Bone marrow (tissue), 2 donors: ENCODE measurements at places on chromosomes 1 and 21.

DNA sequence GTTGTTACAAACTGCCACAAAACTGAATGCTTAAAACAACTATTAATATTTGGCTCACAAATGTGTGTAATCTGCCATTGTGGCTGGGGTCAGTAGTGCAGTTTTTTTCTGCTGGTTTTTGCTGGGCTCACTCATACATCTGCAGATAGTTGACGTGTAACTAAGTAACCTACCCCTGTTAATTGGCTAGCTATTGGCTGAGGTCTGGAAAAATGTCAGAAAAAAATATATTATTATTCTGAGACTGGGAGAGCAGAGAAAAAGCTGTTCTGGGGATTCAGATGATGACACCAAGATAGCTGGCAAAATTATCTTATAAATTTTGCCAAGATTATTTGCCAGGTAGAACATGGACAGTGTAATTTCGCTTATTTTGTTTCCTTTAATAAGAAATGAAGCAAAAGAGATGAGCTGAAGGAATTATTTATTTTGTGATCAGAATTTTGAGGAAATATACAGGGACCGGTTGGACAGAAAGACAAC is 616.1 kb upstream of the ADAMTS5 start:
- no peak for DNase-seq

DNA sequence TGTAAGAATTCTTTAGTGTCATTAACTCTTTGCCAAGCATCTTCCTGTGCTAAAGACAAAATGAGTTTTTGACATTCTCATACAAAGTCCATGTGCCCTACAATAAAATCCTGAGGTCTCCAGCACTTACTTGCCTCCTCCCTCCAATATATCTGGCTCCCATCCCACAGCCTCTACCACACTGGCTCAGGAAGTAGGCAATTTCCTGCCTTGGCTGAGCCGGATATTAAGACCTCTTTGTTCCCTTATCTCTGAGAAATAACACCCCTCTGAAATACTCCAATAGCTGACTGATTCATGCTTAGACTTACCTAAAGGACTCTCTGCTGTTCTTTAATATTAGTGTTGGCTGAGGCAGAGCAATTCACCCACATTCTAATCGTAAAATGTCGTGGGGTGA is 37.6 kb upstream of the GORAB start:
- DNase-seq, result peak; percentile 35

- no peak for DNase-seq
Observed at GRCh38 chr21:25913479-25913878, 178.7 kb downstream of the GABPA start.

DNA sequence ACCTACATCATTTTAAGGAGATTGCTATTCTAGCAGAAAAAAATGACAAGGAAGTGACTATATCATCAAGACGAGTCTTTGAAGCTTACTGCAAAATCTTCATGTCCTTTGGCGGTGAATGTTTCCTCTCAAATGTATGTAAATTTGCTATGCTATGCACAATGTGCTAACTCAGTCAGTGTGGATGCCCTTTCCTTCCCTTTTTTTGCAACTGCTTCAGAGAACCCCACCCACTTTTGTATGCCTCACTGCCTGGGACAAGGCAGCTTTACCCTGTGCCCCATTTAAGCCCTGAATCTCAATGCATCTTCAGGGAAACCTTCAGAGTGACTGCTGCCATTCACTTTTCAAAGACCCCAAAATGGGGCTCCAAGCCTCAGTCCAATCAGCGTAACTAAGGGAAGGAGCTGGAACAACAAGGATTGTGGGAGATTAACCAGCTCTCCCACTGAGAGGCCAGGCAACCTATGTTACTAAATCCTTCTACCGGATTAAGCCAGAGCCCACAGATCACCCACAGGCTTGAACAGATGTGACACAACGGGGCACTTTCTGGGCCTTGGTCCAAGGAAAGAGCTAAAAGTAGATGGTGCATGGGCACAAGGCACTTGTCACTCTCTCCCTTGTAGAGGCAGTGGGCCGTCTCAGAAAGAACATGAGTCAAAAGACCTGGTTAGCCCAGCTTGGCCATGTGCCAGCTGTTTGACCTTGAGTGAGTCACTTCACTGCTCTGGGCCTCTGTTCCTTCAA is 154.4 kb downstream of the PLPP3 start:
- peak; percentile 29 for DNase-seq

GRCh38 chr1:4153571-4153970 is 253.5 kb upstream of the C1orf174 start:
- DNase-seq, result no peak

GRCh38 chr1:2145946-2146835 is 48.4 kb downstream of the FAAP20 start:
- DNase-seq, result no peak

DNA sequence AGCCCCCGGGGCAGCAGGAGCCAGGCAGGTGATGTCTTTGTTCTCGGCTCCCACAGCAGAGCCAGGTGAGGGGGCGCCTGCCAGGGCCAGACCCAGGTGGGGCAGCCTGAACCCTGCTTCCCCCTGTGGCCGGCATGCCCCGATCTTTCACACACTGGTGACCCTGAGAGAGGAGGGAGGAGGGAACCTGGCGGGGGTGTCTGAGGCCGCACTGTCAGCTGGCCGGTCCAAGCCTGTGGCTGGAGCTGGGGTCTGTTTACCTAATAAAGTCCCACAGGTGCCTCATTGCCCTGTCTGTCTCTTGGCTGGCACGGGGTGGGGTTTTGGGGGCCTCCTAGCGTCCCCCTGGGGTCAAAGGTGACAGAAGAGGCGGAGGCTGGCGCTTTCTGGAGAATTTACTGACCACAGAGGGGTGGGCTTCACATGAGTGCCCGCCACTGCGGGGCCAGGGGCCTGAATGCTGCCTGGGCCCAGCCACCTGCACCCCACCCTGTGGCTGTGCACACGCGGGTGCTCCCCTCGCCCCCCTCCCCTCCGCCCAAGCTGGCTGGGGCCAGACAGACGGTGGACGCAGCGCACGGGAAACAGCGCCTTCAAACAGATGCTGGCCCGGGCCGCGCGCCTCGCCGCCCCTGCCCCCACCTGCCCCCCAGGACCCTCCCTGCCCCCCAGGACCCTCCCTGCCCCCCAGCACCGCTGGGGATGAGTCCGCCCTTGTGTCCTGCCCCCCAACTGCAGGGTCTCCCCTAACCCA is 5.8 kb downstream of the TMEM240 start:
- no peak for DNase-seq

- DNase-seq, result no peak
Observed at GRCh38 chr1:105368446-105368845, 1618.7 kb downstream of the AMY1C start.

DNA sequence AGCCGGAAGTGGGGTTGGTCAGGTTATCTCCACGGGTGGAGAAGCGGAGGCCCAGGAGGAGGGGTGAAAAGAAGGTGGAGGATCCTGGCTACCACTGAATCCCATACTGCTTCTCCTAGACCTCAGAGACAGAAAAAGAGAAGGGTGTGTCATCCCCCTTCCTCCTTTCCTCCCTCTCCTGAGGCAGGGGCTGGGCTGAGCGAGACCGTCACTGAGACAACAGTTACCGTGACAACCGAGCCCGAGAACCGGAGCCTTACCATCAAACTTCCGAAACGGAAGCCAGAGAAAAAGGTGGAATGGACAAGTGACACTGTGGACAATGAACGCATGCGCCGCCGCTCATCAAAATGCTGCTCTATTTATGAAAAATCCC is 42.1 kb upstream of the NBPF3 start:
- no peak for DNase-seq

DNA sequence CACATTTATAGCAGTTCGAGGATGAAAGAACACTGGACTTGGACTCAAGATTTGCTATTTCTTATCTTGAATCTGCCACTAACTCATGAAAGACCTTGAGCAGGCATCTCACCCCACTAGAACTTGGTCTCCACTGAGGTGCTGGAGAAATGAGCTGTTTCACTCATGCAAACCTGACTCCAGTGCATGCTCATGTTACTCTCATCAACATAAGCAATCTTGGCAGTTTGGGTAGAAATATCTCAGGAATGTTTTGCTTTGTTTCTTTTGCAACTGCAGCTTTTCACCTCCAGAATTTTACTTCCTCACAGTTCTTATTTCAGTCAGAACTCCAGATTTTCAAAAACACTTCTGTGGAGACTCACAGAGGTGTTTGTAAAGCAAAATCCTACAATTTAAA is 46.2 kb upstream of the DAB1 start:
- no peak for DNase-seq

GRCh38 chr1:67618285-67619018 is 66.5 kb upstream of the GADD45A start:
- no peak for DNase-seq

GRCh38 chr1:57468641-57469523 is 45.0 kb upstream of the DAB1 start:
- no peak for DNase-seq

DNA sequence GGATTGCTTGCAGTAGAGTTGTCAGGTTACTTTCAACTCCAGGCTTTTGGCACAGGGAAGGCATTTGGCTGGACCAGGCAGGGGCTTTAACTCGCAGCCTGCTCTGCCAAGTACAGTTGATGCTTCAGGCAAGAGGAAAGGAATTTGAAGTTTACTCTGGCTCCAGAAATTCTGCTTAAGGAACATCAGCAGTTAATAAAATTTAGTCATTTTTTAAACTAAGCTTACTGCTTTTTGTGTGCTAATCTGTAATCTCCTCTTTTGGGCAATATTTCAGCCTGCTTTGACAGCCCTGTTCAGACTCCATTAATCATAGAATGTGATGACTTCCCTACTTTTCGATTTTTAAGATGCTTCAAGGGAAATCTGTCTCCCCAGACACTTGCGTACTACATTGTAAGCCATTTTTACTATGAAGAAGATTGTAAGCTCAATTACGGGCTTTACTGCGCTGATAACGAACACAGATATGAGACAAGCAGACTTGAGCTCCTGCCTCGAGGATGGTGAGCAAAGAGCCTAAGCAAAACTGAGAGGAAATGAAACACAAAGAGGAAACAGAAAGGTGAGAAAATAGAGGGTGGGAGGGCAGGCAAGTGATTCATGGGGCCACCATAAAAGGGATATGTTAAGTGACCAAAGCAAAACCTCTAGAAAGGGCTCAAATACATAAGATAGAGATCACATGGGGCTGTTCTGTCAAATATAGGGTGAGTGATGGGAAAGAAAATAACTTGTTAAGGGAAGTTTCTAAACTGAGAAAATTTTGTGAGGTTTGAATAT is 76.6 kb upstream of the VAV3 start:
- DNase-seq, result peak; percentile 70

DNA sequence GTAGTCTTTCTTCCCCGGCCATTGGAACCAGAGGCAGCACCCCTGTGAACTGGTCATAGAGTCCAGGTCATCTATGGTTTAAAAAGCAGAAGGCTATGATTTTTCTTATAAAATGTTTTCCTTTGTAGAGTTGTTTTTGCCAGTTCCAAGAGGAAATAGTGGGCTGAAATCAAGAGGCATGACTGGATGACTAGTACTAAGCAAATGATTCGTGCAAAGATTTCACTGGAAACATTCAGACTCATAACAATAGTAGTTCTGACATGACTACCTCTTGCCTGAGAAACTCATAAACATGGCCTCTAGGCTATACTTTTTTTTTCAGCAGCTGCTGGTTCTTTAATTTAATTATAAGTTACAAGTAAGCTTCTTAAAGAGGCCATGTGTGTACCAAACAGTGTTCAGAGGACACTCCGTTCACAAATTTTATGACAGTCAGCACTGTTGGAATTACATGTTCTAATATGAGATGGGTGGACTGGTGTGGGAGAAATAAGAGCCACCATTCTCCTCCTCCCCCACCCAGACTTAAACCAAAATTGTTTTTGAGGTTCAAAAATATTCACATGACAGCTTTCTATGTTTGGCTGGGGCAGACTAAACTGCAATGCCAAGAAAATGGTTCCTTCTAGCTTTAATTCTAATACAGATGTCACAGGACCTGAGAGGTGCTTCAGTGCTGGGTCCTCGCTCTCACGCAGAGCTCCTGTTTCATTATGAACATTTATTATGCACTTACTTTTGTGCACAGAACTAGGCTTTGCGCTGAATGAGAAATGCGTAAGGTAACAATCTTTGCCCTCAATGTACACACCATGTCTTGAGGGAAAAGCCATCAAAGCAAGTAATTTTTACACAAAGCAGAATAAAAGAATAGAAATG is 147.5 kb downstream of the ZC3H11B start:
- DNase-seq, result no peak

- no peak for DNase-seq
Observed at GRCh38 chr1:9262096-9262986, 27.8 kb downstream of the H6PD start.

DNA sequence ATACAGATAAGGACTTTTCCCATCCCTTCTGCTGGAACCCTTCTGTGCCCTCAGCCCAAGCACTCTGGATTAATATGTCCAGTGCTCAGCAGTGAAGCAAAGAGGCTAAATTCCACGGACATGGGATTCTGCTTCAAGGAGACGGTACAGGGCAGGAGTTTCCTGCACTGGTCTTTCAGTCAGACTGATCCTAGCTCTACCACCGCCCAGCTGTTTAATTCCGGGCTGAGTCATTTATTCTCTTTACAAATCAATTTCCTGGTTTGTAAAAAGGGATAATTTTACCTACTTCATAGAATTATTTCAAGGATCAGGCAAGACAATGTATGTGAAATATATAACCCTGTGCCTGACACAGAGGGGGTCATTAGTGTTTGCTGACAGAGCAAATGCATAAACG is 41.6 kb upstream of the NRDC start:
- DNase-seq, result no peak

- DNase-seq, result no peak
Observed at GRCh38 chr1:177586429-177586828, 383.4 kb downstream of the SEC16B start.

- no peak for DNase-seq
Observed at GRCh38 chr1:30295266-30295665, 428.1 kb downstream of the MATN1 start.

GRCh38 chr21:22670148-22670547 is 1671.9 kb downstream of the NCAM2 start:
- DNase-seq, result no peak
